Cerebellar nuclear complex (tissue), 1 donor: ENCODE measurements at places on chromosomes 2 and 18.

DNA sequence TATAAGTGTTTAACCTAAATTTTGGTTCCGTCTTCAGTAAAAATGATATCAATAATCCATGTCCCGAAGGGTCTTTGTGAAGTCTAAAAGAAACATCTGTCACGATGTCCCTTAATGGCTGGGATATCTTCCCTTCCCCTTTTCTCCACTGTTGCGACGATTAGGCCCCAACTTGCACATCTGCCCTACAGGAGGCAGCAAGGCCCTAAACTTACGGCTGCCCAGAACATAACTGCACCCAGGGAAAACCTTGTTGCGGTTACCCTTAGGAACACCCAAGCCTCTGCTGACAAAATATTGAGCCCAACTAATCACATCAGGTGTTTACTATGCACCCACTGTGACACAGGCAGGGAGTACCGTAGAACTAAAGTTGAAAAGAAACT, 1.3 kb upstream of the SMAD2 start:
- no peak for DNase-seq

- no peak for DNase-seq
Observed at GRCh38 chr2:84281510-84281909, 177.6 kb downstream of the SUCLG1 start.

DNA sequence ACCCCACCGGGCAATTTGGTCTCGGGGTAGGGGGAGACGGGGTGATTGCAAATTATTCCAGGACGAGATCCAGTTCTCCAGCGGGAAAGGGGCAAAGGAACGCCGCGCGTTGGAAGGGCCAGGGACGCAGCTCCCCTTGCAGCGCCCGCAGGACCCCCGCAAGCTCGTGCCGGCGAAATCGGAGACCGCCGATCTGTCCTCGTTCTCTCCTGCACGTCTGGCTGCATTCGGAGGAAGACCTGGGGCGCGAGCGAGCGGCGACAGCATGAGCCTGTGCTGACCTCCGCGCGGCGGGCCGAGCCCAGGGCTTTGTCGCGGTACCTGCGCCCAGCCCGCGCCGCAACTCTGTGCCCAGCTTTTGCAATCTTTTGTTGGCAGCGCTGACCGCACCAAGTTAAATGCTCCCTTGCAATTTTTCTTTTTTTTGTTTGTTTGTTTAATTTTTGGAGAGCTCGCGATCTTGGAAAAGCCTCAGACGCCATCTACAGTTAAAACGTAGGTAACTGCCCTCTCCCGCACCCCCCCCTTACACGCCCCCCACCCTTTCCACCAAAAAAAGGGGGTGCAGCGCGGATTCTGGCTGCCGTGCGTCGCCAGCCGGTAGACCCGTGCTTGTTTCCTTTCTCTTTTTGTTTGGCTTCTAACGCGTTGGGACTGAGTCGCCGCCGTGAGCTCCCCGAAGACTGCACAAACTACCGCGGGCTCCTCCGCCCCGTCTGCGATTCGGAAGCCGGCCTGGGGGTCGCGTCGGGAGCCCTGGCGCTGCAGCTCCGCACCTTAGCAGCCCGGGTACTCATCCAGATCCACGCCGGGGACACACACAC, 667 bp downstream of the TRIB2 start:
- DNase-seq: no peak

DNA sequence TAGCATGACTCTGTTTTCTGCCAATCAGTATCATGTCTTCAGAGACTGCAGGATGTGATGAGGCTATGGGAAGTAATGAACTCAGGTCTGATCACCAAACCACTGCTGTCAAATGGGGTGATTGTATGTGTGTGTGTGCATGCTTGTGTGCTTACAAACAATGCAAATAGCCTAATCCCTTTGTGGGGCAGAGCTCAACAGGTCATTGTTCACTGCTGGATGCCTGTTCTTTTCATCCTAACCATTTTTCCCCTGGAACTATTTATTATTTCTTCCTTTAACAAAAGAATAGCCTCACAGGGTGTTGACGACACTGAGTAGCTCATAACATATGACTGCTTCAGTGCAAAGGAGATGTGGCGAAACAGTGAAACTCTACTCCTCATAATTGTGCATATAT, 55.9 kb downstream of the NXPH2 start:
- DNase-seq: no peak

DNA sequence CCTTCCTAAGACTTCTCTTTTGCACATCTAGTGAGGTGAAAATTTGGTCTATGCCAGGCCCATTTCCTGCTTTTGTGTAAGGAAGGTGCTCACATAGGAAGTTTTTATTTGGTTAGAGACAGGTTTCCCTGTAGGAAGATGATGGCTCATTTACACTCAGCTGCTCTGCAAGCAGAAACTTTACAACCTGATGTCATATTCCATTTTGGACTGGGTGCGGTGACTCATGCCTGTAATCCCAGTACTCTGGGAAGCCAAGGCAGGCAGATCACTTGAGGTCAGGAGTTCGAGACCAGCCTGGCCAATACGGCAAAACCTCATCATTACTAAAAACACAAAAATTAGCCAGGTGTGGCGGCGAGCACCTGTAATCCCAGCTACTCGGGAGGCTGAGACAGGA, 35.8 kb downstream of the CASP10 start:
- DNase-seq: no peak

- DNase-seq: no peak
Observed at GRCh38 chr2:50449306-50449705, 582.6 kb downstream of the NRXN1 start.

DNA sequence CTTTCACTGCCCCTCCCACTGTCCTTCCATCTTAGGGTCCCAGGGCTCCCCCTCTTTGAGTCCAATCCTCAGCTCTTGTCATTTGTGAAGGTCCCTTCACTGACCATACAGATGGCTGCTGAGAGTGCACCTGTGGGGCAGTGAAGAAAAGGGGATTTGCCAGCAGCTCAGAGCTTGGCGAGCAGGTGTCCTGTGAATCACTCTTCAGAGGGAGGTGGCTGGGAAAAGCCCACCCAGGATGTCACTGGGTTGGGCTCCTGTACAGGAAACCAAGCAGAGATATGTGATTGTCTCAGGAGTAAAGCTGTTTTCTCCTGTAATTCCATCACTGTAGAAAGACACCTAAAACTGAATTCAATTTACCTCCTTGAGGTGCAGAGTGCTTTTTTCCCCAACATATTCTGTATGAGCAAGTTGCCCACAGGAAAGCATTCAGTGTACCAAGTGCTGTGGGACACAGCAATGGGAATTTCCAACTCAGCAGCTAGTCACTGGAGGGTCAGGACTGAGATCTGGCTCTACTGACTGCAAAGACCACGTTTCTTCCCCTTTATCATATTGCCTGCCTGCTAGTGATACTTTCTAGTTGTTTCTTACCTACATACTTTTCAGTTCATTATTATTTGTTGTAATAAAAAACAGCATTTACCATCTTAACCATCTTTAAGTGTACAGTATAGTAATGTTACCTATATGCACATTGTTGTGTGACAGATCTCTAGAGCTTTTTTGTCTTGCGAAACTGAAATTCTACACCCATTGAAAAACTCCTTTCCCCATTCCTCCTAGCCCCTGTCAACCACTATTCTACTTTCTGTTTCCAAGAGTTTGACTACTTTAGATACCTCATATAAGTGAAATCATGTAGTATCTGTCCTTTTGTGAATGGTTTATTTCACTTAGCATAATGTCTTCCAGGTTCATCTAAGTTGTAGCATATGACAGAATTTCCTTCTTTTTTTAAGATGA, 239.1 kb downstream of the TSN start:
- no peak for DNase-seq

GRCh38 chr18:22816266-22817176, 116.6 kb upstream of the RBBP8 start:
- no peak for DNase-seq

DNA sequence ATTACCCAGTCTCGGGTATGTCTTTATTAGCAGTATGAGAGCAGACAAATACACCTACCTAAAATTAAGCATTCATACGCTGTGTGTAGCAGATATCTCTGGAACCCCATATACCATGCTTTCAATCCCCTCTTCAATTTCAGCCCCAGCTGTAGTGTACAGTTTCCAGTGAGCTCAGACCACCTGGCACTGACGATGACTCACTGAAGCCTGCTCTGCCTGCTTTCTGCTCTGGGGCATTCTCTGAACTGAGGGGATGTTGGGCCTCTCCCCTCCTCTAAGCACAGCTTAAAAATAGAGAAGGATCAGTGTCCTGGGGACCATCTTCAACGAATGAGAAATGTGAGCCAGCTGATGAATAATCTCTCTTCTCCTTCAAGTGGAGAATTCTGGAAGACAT, 8.7 kb upstream of the CCL20 start:
- no peak for DNase-seq

- peak; percentile 14 for DNase-seq
Observed at GRCh38 chr2:212520340-212520739, 18.3 kb downstream of the ERBB4 start.

- DNase-seq: no peak
Observed at GRCh38 chr2:15449556-15450236, 111.4 kb downstream of the NBAS start.

- no peak for DNase-seq
Observed at GRCh38 chr18:1394966-1395365, 490.3 kb downstream of the ADCYAP1 start.

- DNase-seq: no peak
Observed at GRCh38 chr2:62374301-62375112, 131.5 kb downstream of the TMEM17 start.

DNA sequence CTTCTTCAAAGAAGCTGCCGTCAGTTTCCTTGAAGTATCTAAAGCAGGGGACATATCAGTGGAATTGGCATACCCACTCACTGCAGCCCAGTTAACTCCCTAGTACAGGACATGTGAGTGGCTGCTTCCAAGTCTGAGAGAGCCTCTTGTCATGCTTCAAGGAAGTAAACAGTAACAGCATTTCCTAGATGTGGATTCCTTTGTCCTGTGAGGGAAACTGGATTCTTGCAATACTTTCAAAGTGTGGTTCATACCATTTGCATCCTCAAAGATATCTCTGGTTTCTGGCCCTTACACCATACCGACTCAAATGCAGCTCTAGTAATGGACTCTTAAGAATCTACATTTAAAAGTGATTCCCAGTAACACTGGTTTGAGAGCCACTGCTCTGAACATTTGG, 87.2 kb downstream of the ESCO1 start:
- DNase-seq: no peak

GRCh38 chr2:106607371-106607770, 120.2 kb downstream of the CD8B2 start:
- DNase-seq: no peak

GRCh38 chr2:20650393-20650876, 463 bp downstream of the HS1BP3 start:
- DNase-seq: no peak

GRCh38 chr2:128372621-128373341, 54.1 kb upstream of the HS6ST1 start:
- no peak for DNase-seq

DNA sequence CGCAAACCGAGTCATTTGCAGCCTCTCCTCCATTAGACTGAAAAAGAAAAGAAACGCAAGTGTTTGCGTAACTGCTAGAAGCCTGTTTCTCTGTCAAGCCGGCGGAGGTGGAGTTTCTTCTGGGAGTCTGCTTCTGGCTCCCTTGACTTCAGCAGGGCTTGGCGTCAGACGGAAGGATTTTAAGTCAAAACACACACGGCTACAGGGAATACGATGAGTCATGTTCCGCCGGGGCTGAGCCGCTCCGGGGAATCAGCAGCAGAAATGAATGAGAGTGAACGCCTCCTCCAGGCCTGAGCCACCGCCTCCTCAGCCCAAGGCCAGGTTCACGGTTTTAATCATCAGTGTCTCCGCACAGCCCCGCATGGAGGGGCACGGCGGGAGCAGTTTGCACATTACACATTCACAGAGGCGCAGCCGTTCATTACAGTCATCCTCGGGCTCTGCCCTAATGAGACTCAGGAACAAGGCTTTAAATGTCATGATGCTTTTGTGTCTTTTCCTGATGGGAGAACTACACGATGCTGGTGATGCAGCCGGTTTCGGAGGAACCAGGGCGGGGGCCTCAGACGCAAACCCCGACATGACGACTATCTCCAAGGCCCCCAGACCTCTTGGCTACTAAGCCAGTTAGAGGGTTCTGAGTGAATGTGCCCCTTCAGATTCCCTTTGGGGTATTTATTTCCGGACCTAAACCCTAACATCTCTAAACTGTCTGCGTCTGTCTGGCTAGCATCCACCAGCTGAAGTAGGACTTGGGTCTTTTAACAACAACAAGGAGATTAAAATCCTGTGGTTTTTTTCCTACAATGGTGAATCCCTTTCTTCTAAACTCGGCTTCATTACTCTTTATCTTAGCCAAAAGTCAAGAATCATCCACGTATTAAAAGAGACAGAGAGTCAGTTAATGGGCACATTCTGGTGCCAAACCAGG, 11.1 kb upstream of the SCG2 start:
- peak; percentile 30 for DNase-seq

DNA sequence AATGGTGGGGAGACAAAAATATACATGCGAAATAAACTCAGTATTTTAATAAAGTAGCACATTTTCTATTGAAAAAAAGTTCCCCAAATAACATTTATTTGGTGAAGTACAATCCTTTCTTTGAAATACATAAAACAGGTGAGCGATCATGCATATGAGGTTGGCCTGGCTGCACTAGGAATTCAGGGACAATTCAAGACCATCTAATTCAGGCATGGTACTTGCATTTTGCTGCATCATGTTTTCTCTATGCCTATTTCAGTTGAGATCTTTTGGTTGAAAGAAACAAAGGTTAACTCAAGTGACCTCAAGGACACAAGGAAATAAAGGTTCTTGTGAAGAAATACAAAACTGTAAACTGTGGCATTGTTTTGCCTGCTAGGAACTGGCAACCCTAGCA, 19.8 kb upstream of the TAF4B start:
- DNase-seq: no peak

DNA sequence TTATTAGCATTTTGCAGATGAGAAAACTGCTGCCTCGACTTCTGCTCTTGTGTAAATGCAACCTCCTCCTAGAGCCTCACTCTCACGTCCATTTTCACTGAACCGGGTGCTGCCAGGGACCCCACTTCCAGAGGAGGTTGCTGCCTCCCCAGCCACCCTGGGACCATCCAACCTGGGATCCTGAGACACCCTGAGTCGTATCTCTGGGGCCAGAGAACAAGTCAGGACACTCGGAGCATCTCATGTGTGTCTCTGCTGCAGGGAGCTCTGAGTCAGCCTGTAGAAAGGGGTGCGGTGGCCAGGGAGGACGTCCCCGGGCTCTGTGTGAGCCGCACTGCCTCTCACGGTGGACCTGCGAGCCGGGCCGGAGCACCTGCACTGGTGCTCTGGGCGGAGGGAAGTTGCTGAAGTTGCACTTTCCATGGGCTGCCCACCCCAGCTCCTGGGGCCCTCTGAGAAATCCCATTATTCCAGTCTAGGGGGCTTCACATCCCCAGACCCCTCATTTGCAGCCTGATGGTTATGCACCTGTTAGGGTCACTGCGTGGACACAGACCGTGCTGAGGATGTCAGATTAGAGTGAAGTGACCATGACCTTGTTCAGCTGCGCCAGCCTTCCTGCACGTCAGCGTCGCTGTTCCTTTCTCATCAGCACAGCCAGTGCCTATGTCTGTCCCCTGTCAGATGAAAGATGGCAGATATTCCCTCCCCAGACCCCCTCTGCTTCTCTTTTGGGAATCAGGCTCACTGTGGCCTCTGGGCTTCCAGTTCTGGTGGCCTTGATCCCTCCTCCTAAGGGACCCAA, 230.4 kb downstream of the KLHL29 start:
- DNase-seq: no peak
